ENCODE measurements at places on chromosomes 3 and 15. TPM values are rescaled to one million over a fixed set of nuclear protein-coding genes. Genes with fewer than 3 reads are reported as not detected.

- DNase-seq: peak; percentile 70
Observed at GRCh38 chr3:101521211-101521701, 8.2 kb upstream of the SENP7 start.

DNA sequence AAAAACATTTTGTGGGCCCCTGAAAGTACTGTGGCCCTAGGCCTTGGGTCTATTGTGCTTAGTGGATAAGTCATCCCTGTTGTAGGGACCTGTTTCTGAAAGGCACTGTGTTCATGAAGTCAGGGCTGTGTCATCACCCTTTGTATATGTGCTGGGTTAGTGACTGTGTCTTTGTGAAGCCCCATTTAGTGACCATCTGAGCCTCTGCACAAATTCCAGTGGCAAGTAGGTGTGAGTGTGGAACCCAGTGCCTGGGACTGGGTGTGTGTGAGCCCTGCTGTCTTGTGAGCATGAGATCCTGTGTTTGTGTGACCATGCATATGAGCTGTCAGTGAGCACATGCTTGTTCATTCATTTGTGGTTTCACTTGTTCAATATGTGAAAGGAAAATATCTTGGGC is 1.2 kb upstream of the HYAL1 start:
- no peak for DNase-seq

DNA sequence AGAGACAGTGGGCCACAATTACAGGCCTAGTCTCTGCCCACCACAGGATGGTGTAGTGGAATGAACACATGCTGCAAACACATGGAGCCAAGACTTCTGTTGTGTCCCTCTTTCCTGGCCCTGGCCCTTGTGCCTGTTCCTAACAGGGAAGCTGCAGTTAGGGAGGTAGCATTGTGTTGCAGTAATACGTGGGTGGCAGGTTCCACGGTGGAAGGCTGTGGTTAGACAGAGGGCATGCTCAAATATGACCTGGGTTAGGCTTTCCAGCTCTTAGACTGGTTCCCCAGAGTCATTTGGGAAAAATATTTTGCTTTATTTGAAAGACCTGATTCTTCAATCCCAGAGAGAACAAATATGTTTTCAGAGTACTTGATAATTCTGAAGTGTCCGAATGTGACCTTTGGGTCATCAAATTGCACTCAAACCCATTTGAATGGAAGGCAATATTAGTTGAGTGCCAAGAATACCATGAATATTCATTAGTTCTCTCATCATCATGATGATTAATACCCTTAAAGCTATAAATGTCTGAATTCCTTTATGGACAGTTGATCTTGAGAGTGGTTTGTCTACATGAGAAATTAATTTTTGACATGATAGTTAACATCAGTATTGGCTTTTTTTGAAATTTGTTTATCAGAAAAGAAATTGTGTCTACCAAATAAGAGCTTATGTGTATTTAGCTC is 28.5 kb downstream of the PLAAT1 start:
- DNase-seq: no peak

DNA sequence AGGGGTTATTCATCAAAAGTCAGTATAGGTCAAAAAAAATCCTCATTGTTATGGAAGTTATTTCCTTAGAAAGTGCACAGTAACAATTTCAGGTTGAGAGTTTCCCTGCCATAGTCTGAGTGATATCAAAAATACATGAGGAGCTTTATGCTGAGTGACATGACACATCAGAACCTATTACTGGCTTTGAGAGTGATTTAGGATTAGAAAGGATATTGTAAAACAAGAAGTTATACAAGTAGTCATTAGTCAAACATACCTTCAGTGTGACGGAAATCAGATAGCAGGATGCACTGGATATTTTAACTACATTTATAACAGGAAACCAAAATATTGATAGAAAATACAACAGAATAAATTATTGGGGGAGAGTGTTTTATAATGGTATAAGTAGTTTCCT is 471.1 kb downstream of the VGLL3 start:
- no peak for DNase-seq

GRCh38 chr3:94293793-94294195 is 230.9 kb downstream of the NSUN3 start:
- DNase-seq: no peak

- DNase-seq: no peak
Observed at GRCh38 chr15:49741712-49742111, 120.9 kb downstream of the DTWD1 start.

DNA sequence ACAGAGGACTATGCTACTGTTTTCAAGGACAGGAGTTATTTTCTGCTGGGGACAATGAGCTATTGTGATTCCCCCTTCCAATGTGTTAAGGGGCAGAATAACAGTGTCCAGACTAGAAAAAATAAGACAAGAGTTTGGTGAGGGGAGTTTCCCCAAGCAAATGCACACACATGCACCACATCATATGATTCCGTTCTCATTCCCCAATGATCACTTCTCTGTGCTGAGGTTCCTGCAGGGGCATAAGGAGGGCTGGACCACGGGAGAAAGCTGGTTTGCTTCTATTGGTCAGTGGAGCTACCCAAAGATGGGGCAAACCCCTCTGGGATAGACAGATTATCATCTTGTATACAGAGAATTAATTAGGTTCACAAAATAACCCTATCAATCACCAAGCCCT is 80.6 kb downstream of the RBPMS2 start:
- DNase-seq: no peak

DNA sequence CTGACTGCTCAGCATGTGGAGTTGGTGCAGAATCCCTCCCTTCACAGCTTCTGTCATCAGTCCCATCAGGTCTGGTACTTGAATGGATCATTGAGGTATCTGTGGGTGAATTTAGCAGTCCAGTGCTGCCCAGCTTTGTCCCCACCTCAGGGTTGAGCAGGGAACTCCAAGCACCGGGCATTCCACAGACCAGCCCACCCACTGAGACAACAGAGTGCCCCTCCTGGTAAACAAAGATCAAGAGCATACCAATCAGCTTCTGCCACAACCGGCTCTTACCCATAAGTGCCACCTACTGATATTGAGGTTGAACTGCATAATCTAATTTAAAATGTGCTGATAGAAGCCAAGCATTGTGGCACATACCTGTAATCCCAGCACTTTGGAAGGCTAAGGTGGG is 57.1 kb upstream of the FXR1 start:
- no peak for DNase-seq

GRCh38 chr3:15646851-15647511 is 45.4 kb downstream of the BTD start:
- no peak for DNase-seq

DNA sequence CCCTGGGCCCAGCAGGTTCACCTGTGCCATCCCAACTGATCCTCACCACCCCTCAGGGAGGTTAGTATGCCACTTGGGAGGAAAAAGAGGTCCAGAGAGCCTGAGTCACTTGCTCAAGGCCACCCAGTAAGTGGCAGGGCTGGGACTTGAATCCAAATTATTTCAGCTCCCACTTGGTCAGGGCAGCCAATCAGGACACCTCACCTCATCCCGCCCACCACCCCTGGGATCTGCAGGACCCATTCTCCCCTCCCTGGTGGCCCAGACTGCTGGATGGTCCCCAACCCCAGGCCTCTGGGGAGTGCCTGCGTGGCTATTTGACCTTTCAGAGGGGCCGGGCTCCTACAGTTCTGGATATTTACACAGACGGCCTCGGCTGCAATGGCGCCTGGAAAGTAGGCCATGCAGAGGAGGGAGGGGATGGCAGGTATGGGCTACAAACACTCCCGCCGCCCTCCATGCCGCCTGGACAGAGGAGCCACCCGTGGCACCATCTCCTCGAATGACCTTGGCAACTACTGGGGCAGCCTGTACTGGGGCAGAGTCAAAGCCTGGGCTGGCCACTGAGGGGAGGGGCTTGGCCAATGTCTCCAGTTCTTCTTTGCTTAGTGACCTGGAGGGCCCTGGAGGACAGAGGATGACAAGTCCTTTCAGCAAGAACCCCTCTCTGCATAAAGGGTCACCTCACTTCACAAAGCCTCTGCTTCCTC is 153.6 kb upstream of the LINGO1 start:
- DNase-seq: no peak

DNA sequence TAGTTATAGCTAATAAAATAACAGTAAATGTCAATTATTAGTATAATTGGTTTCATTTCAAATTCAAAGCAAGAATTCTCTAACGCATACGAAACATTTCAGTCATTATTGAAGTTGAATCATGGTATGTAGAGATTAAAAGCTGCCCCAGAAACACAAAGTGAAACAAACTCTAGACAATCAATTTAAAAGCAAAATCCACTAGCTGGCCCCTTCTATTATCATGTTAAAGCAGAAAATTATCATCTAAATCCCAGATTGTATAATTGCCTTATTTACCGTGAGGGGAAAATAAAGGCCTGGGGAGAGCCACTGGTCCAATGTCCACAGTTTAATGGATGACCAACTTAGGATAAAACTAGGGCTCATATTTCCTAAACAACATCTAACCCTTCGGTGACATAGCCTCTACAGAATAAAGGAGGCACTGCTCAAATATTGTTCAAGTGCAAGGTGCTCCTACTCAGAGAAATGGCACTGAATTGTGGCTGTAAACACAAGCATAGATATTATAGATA is 110.9 kb upstream of the THRB start:
- no peak for DNase-seq

DNA sequence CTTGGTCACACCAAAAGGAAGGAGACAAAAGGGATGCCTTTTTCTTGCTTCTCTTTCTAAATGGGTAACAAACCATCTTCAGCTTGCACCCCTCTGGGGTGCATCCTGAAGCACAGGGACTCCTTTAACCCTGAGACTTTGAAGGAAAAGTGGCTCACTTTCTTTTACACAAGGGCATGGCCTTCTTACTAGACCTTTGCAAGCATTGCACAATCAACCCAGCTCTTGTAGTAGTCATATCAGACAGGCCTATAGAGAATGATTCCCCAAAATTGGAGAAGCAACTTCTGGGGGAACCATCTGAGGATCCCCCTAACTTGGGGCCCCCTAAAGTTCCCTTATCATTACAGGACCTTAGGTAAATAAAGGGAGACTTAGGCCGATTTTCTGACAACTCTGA is 56.1 kb upstream of the GK5 start:
- no peak for DNase-seq

DNA sequence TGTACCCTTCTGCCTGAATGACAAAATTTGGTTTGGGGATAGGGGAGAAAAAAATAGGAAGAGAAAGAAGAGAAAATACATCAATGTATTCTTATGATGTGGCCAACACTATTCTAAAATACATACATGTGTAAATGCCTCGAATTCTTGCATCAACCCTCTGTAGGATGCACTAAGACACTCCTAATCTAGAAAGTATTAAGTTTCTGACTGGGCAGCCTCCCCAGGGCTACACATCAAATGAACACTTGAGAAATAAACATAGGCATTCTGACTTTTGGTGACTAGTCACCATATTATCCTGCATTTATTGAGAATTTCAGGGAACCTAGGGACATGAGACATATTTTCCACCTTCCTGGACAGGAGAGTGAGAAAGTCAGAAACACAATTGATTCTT is 109.2 kb downstream of the CPNE4 start:
- DNase-seq: no peak

DNA sequence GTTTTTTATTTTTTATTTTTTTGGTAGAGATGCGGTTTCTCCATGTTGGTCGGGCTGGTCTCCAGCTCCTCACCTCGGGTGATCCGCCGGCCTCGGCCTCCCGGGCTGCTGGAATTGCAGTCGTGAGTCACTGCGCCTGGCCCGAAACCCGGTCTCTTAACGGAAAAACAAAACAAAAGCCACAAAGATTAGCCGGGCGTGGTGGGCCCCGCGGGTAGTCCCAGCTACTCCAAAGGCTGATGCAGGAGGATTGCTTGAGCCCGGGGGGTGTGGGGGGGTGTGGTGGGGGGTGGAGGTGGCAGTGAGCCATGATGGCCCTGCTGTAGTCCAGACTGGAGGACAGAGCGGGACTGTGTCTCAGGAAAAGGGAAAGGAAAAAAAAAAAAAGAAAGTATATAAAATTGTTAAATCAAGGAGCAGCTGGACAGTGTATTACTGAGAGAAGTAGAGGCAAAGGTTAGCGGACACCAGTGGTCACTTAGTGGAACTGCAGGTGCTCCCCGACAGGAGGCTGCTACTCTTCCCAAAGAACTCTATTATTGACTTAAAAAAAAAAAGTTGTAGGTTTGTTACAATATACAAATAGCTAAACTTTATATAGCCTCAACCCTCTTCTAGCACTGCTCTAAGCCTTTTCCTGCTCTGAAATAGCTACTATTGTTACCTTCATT is 30.3 kb upstream of the TUBGCP5 start:
- no peak for DNase-seq

GRCh38 chr15:90581771-90582352 is 52.1 kb downstream of the CRTC3 start:
- no peak for DNase-seq

DNA sequence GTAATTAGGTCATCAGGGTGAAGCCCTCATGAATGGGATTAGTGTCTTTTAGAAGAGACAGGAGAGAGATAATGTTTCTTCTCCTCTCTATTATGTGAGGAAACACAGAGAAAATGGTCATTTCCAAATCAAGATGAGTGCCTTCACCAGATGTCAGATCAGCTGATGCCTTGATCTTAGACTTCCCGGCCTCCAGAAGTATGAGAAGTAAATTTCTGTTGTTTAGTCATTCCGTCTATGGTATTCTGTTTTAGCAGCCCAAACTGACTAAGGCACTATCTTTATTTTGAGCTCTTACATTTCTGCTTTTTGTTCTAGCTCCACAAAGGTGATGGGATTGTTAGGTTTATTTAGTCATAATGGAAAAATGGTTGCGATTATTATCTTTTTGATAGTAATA is 273.2 kb upstream of the GADL1 start:
- DNase-seq: no peak

- no peak for DNase-seq
Observed at GRCh38 chr15:62464705-62465104, 299.6 kb upstream of the C2CD4B start.

- DNase-seq: no peak
Observed at GRCh38 chr3:11204697-11205348, 50.5 kb downstream of the HRH1 start.

GRCh38 chr15:101664303-101664913 is 12.2 kb upstream of the TM2D3 start:
- no peak for DNase-seq

GRCh38 chr3:101391413-101391950 is 71.1 kb upstream of the IMPG2 start:
- DNase-seq: no peak

The ASB14 gene
- not detected for total RNA-seq

The LRRC49 gene
- 0.75 TPM for total RNA-seq

The GNAT1 gene
- total RNA-seq: not detected

The MCF2L2 gene
- total RNA-seq: 7.3 TPM

The RETNLB gene
- not detected for total RNA-seq

The GOLGA6L25 gene
- total RNA-seq: not detected

The BUB1B gene
- 0.89 TPM for total RNA-seq

The IQCF5 gene
- total RNA-seq: not detected

The PP2D1 gene
- total RNA-seq: not detected

The IL16 gene
- 400 TPM for total RNA-seq

The IFT122 gene
- total RNA-seq: 20.0 TPM
